ENCODE measurements at places on chromosomes 5 and 9.

GRCh38 chr5:33892620-33893137 lies 889 bp upstream of the ADAMTS12 start:
- DNase-seq, result no peak

DNA sequence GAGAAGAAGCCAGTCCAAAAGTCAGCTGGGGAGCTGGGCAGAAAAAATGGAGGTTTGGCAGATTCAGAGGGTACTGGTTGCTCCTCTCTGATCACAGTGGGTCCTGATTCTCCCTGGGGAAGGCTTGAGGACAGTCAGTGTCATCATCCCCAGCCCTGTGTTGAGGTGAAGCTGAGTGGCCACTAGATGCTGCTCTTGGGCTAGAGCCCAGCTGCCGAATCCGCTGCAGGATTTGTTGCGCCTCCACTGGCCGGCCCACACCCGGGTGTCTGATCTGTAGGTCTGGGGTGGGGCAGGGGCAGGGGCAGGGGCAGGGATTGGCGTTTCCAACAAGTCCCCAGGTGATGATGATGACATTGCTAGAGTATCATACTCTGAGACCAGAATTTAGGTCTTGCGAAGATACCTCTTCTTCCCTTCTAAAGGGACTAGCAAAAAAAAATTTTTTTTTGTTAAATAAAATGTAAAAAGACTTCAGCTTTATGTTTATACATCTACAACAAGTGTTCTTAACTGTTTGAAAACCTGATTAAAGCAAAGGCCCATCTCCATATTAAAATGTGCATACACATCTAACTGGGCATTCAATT lies 106.8 kb downstream of the PDE6A start:
- no peak for DNase-seq

DNA sequence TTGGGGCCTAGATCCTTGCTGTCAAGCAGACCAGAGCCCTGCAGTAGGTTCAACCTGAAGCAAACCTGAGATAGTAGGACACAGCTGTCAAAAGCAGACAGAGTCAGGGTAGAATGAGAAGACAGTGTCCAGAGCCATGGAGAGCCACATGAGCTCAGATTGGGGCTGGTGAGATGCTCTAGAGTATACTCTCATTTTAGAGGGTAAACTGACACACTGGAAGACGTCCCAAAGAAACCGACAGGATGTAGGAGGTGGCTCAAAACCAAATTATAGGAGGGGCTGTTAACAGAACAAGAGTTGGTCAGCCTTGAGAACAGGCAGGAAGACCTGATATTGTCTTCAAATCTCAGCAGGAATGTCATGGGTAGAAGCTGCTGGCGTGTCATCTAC lies 11.5 kb downstream of the CCDC69 start:
- DNase-seq, result no peak

- DNase-seq, result no peak
Measured at GRCh38 chr9:137924761-137925369, 47.3 kb downstream of the CACNA1B start.

DNA sequence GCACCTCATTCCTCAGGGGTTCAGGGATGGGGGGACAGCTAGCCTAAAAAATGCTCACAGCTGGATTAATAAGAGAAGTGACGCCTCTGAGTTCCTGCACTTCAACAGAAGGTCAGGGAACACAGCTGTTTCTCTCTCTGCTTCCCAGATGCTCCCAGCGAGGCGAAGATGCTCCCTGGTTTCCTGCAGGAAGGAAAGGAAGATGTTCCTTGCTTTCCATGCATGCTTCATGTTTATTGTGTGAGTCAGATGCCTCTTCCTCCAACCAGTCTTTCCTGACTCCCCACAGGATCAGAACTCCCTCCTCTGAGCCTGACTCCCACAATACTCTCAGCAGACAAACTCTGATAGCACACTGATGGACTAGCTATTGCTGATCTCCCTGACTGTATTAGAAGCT lies 71.9 kb downstream of the MFAP3 start:
- no peak for DNase-seq

DNA sequence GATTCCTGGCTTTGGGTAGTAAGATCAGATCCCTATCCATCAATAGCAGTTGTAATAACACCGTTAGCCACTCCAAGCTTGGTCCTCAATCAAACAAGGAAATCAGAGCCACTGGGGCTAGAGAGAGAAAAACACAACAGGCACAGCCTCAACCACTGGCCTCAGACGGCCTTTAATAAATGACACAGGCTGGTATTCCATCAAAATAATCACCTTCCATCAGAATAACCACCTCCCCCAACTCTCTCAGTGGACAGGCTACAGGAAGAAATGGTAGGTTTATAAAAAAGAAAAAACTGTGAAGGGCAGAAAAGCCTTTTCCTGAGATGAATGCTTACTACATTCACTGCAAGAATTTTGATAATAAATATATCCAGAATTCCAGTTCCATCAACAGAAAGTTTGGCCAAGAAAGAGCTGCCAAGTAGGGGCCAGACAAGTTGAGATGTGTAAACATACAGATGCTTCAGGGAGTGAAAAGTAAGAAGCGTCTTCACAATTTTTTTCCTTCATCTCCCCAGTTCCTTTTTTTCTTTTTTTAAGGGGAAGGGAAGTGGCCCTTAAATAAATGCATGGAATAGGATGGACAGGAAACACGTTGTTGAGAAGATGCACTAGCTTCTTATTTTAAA lies 5.5 kb downstream of the FOXD1 start:
- DNase-seq, result no peak

- no peak for DNase-seq
Measured at GRCh38 chr5:5494489-5495402, 72.3 kb downstream of the ICE1 start.

GRCh38 chr9:107008011-107008410 lies 145.0 kb downstream of the ZNF462 start:
- DNase-seq, result no peak

DNA sequence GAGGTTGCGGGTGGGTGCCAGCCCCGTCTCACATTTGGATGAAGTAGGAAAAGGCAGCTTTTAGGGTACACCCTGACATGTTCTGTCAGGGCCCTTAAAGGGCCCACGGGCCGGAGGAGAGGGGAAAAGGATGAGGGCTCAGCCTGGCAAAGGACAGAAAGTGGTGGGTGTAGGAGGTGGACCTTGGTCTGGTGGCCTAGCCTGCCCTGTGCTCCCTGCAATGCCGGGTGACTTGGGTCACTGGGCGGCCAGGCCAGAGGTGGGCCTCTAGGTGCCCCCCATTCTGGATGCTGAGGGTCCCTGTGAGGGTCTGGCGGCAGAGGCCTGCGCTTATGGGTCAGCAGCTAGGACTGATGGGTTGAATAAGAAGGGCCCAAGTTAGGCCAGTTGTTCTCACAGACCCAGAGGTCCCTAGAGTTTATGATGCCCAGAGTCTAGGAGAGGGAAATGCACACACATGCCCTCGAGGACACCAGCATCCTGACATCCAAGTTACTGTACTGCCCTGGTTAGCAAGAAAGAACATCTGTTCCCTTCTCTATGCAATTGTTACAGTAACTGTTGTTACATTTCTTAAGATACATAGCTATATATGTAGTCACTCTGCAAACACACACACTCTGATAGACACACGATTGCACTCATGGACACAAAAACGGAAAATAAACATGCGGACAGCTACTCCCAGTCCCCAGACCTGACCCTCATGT lies 12.5 kb downstream of the TRIM7 start:
- DNase-seq, result no peak

DNA sequence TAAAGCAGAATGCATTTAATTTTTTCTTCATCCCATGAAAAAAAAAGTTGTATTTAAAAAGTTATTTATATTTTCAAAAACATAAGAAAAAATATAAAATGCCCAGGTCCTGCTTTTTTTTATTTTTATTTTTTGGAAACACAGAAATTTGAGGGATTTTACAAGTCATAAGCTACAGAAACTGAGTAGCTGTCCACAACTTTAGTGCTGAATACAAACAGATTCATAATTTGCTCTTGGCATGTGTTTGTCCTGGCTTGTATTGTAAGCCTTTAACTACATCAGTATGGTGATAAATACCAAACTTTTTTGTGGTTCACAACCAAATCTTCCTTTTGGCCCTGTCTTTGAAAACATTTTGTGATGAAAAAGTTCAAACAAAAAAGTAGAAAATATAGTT lies 7.5 kb upstream of the PLCXD3 start:
- no peak for DNase-seq

DNA sequence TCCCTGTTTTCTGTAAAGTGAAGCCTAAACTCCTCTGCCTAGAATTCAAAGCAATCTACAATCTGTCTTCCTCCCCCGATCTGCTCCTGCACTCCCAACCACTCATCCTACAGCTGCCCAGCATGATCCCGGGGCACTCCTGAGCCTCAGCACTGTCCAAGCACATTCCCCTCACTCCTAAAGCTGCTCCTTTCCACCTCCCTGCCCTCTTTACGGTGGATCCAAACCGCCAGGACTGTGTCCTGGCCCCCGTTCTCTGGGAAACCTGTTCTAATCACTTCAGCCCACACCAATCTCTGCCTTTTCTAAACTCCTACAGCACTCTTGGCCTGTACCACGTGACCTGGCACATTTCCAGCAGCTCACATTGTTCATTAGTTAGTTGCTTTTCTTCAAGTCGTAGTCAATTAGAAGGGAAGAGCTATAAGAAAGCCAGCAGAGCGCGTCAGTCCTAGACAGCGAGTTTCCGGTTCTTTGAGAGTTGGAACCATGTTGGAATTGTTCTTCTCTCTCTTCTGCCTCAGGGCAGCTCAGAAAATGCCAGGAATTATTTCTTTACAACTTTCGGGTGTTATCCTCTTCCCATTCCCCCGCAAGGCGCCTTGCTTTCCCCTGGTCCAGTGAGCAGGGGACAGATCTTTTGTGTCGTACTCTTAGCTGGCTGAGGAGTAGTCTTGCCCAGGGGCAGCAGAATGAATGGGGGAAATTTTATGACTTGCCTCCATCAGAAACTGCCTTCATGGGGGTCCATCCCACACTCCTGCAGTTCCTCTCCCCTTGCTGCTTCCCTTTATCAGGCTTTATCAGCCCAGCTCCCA lies 60.7 kb downstream of the NRG2 start:
- DNase-seq, result peak; percentile 98

DNA sequence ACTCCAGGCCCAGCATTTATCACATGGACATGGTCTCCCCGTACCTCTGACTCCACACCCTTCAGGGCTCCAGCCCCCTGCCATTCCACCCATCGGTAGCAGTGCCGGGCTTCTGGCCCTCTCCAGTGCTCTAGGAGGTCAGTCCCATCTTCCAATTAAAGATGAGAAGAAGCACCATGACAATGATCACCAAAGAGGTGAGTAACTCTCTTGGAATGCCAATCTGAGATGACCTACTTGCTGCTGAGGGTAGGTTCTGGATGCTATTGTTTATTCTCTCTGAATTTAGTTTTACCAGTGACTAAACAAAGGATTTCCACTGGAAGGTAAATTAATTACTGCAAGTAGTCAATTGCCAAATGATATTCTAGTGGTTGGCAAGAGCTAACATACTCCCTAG lies 80.8 kb downstream of the TLE4 start:
- DNase-seq, result no peak

GRCh38 chr5:1808439-1808838 lies 7.2 kb downstream of the NDUFS6 start:
- DNase-seq, result no peak

GRCh38 chr9:69474821-69475220 lies 149.8 kb downstream of the ENTREP1 start:
- DNase-seq, result no peak

DNA sequence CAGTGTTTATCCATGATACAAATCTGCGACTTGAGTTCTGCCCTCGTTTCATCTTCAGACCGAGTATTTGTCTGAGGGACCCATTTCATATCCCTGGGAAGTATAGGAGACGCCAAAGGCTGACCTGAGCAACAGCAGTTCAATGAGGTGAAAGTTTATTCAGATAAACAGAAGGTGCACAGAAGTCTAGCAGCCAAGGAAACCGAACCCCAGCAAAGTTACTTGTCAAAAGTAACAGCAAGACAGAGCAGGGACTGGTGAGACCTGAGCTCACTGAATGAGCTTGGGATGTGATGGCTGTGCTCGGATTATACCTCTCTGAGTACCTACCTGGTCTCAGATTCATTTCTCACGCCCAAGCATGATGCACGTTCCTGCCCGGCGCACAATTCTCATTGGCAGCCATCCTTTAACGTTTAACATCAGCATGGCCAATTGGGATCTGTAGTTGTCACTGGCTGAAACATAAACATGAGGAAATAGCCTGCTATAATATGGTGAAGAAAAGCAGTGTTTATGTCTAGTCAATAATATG lies 599 bp downstream of the LYRM7 start:
- no peak for DNase-seq

GRCh38 chr9:97786341-97786740 lies 66.7 kb upstream of the FOXE1 start:
- no peak for DNase-seq

GRCh38 chr5:1299511-1299850 lies 4.6 kb upstream of the TERT start:
- DNase-seq, result no peak

- DNase-seq, result no peak
Measured at GRCh38 chr9:114059047-114059803, 18.9 kb downstream of the AMBP start.

DNA sequence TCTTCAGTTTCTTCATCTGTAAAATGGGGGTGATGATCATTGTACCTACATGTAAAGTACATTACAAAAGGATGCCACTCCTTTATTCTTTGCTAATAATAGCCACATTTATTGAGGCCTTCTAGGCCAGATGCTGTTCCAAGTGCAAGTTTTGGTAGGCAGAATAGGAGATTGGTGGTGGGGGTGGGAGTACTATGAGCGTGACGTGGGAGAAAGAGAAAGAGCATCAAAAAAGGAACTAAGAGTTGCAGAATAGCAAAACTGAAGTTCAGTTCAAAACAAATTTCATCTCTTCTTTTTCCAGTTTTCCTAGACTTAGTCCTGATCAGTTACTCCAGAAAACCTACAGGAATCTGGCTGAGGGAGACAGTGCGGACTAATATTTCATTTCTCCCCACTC lies 174.1 kb downstream of the SNX18 start:
- DNase-seq, result no peak

DNA sequence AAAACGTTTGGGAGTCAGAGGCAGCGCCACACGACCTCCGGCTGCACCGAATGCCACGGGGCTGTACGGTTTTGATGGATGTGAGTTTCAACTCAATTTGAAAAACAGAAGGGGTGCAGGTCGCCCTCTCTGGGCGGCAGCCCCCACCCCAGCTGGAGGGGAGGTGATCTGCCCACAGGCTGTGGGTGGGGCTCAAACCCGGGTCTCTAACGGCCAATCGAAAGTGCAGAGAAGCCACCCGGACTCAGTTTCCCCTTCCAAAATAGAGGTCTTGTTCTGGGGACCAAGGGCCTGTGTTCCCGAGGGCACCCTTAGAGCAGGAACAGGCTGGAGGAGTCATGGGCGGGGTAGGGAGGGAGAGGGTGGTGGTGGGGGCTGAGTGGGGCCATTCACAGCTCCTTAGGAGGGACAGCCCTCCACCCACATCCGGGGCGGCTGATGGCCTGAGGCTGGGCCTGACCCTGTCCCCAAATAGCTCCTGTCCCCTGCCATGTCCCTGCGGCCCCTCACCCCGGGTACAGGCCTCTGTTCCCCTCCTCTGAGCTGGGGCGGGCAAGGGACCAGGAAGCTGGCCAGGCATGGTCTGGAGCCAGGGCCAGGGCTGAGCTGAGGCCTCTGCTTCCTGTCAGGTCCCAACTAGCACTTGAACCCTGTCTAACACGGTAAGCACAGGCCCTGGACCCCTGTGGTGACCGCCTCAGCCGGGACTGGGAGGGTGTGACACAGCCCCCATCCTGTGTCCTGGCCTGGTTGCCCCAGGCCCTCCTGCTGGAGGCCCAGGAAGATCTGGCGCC lies 22.6 kb upstream of the NOTCH1 start:
- no peak for DNase-seq
